ENCODE measurements at places on chromosomes 16 and 17. TPM values are rescaled to one million over a fixed set of nuclear protein-coding genes. Genes with fewer than 3 reads are reported as not detected.

WRAP53 gene
- total RNA-seq, result 33.1 TPM

TMIGD1 gene
- not detected for total RNA-seq

CD300H gene
- total RNA-seq, result not detected

CCDC92B gene
- not detected for total RNA-seq

MILR1 gene
- total RNA-seq, result 1.2 TPM

KCNG4 gene
- total RNA-seq, result not detected

TGFB1I1 gene
- total RNA-seq, result 0.48 TPM

OR2C1 gene
- total RNA-seq, result not detected

HS3ST4 gene
- not detected for total RNA-seq

CBX8 gene
- 3.2 TPM for total RNA-seq

LGALS9B gene
- not detected for total RNA-seq

EXOC3L1 gene
- total RNA-seq, result 0.19 TPM

CRYBA1 gene
- total RNA-seq, result not detected

Measured in activated CD8-positive, alpha-beta memory T cell treated with anti-CD3 and anti-CD28 coated beads for 36 hours (primary cell).